ENCODE measurements at places on chromosomes 6 and 20.
A peak's percentile ranks its signal among the peaks of the same experiment; 100 is the strongest.

DNA sequence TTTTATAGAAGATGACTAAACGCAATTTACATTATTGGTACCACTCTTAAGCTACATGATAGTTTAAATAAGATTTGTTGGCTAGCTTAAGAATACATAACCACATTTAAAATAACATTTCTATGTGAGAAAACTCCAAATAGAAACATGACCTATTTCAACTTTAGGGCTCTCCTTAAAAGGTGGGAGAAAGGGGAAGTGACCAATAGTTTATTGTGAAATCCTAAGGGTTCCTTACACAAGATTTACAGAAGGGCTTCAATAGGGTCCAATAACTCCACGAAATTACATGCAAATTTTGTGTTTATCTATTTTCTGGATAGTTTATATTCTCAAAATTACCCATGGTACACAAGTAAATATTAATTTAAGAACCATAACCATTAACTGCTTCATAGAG is 91.6 kb upstream of the DST start:
- DNase-seq: no peak

DNA sequence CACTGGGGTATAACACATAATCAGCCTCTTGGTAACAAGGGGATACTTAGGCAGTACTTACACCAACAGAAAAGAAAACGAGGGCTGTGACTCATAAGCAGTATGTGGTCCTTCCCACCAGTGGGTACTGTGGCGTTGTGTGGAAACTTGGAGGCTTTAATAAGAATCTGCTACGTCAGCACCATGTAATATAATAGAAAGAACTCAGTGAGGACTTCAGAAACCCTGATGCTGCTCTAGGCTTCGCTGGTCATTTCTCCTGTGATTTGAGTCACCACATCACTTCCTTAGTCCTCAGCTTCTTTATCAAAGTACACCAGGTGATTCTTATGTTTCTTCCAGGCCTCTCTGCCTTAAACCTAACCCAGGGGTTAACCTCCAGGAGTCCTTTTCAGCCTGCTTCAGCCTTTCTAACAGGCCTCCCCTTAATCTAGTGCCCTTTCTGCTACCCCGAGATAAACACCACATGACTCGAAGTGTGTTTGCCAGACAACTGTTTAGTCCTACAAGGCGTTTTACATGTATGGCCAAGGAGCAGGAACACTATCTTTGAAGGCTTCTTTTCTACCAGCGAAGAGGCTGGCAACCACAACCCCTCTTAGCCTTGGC is 68.5 kb downstream of the FYN start:
- no peak for DNase-seq

DNA sequence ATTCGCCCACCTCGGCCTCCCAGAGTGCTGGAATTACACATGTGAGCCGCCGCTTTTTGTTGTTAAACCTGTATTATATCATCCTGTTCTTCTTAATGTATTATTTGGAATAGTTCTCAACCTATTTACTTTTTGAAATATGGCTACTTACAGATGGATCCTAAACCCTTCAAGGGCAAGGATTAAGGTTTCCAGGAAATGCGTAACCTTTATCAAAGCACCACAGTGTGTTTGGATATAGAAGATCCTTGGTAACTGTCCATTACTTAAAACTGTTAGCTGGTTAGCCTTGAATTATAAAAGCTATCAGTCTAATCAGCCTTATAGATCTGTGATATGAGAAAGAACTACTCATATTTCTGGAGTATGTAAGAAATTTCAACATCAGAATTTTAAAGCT is 12.3 kb upstream of the RPN2 start:
- DNase-seq: no peak

- no peak for DNase-seq
These were observed 256 bp downstream of the CDK19 start for GRCh38 chr6:110815015-110815410.

GRCh38 chr6:14016432-14016831 is 91.7 kb downstream of the RNF182 start:
- DNase-seq: no peak

DNA sequence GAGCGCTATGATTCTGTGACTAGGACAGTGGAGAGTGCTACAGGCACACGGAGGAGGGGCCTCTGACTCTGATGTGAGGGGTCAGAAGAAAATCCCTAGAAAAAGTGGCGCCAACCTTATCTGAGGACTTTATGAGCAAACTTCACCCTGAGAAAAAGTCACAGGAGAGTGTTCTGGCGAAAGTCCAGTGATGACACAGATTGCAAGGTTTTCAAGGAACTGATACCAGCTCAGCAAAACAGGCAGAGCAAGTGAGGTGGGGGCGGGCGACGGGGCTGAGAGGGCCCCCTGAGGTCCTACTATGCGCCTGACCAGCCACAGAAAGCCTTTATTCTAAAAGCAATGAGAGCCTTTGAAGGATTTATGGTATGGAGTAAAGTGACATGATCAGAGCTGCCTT is 73.3 kb downstream of the SLC22A23 start:
- peak; percentile 63 for DNase-seq
